ENCODE measurements at places on chromosomes 1 and 21.

- DNase-seq: peak; percentile 42
Measured at GRCh38 chr1:50750021-50750619, 209.9 kb downstream of the FAF1 start.

DNA sequence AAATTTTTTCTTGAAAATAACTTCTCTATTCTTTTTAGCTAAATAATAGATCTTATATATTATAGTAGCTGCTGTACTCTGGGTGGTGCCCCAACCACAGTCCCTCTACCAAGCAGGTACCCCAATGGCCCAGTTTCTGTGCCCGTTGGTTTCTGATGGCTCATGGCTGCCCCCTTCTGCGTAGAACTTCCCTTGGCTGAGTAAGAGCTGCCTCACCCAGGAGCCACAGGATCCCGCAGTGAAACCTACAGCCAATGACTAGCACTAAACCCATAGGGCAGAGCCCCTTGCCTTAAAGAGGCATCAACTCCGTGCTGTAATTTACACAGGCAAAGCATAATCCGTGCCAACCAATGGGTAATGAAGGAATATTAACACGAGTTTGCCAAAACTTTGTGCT lies 247.5 kb downstream of the USH2A start:
- no peak for DNase-seq

GRCh38 chr1:87669674-87670073 lies 341.0 kb downstream of the LMO4 start:
- no peak for DNase-seq

DNA sequence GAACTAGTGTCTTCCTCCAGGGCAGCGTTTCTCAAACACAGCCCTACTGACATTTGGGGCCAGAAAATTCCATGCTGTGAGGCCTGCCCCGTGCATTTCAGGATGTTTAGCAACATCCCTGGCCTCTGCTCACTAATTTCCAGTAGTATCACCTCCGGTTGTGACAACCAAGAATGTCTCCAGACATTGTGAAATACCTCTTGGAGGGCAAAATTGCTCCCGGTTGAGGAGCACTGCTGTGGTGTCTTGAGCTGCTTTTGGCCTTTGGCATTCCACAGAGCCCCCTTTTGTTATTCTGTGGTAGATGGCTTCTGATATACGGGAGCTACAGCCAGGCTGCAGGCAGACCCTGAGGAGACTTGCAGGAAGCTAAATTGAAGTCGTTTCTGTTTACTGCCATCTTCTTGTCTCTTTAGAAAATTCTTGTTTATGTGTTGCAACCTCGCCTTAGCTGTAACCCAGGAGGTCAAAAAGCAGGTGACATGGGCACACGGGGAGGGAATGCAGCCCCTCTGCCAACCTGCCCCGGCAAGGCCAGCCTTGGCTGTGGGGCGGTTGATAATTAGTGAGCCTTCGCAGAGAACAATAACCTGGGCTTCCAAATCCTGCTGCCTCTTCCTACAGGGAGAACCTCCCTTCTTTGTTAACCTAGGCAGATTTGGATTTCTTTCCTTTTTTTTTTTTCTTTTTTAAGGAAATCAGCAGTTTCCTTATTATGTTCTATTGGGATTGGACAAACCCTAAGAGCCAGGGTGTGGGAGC lies 74.7 kb upstream of the AKT3 start:
- no peak for DNase-seq

GRCh38 chr1:46030876-46031660 lies 101.4 kb downstream of the PIK3R3 start:
- DNase-seq: no peak
